Urothelium cell line (cell line): ENCODE measurements at places on chromosomes 7 and 10.
A peak's percentile ranks its signal among the peaks of the same experiment; 100 is the strongest.

GRCh38 chr7:101547022-101547915, 81.8 kb downstream of the MYL10 start:
- no peak for DNase-seq

GRCh38 chr10:132381741-132382140, 15.3 kb upstream of the PWWP2B start:
- no peak for DNase-seq

GRCh38 chr7:71144963-71145362, 13.0 kb downstream of the GALNT17 start:
- no peak for DNase-seq

DNA sequence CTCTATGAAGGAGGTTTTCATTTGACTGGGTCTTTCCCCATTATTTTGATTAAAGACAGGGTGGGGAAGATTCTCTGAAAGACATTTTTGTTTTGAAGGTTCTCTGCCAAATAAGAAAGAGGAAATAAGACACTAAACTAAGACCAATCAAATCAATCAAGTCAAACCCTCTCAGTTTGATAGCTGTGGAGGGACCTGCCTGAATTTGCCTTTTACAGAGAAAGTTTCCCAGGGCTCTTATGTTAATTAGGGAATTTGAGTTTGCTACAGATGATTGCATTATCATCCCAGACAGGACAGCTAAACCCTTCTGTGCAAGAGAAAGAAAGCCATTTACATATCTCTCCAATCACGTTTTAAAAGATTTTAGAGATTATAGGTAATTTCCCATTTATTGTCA, 80.0 kb downstream of the CSTF2T start:
- no peak for DNase-seq

DNA sequence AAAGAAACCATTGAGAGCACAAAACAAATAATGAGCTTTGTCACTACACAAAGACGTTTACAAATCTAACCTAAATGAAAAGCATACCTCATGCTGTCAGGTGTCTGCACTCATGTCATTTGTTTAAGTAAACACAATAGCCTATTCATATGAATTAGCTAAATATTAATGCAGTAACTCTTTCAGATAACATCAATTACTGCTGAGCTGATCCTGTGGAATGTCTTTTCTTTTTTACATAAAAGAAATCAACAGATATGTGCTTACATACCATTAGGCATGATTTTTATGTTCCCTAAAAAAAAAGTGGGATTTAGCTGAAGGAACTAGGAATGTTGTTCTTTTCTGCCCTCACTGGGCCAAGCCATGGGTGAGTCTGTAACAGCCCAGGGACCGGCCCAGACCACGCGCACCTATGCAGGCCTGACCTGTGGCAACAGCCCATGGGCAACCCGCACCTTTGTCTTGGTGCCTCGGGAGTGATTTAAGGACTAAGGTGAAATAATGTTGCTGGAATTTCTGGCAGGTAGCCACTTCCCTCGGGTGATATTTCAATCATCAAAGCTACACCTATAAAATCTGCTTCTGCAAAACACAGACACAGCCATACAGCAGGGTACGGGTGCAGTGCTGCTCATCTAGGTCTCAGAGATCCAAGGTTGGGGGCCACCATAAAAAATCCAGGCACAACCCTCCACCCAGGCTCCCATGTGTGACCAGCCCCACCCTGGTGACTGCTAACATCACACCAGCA, 44.6 kb downstream of the FGFR2 start:
- peak; percentile 46 for DNase-seq

GRCh38 chr10:79292891-79293746, 54.1 kb upstream of the PPIF start:
- DNase-seq, result peak; percentile 58

DNA sequence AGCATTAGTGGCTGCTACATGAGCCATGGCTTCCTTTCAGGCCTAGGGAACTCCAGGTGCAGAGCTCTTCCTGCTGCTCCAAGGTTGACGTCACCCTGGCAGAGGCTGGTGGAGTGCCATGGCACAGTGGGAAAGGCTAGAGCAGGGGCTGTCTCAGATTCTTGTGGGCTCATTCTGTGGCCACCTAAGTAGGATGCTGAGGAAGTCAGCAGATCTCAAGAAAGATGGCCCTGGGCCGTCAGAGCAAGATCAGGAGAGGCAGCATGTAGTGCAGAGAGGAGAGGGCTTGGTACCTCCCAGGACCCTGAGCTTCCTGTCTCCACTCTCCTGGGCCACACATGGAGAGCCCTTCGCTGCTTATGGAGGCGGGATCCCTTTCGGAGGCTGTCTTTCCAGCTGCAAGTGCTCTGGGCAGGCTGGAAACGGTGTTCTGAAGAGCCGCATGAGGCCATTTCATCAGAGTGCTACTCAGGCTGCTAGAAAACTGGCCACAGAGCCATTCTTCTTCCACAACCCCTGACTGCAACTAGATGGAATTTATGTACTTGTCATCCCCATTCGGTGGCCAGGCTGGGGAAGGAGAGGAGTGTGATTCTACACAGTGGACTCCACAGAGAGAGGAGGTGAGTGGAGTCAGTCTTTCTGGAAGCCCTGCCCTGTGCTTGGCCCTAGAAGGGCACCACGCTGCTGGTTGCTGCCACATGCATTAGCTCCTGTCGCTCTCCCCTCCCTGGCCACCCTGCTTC, 304.2 kb downstream of the RPS24 start:
- DNase-seq, result no peak

GRCh38 chr7:36600869-36601530, 123.3 kb downstream of the AOAH start:
- peak; percentile 67 for DNase-seq

DNA sequence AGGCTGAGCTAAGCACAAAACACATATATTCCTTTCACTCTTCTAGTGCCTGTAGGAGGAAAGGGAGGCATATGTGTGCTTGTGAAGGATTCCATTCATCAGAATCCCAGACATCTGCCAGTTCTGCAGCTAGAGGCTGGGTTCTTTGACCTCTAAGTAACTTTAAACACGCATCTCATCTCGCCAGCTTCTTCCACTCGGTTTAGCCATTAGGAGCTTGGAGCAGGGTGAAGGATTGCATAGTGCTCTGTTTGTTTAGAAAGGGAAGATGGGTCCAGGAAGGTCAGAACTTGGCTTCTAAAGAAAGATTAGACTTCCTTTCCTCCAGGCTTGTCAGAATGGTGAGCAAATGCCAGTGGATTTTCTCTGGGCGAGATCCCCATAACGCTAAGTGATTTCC, 43.6 kb downstream of the HK1 start:
- no peak for DNase-seq

DNA sequence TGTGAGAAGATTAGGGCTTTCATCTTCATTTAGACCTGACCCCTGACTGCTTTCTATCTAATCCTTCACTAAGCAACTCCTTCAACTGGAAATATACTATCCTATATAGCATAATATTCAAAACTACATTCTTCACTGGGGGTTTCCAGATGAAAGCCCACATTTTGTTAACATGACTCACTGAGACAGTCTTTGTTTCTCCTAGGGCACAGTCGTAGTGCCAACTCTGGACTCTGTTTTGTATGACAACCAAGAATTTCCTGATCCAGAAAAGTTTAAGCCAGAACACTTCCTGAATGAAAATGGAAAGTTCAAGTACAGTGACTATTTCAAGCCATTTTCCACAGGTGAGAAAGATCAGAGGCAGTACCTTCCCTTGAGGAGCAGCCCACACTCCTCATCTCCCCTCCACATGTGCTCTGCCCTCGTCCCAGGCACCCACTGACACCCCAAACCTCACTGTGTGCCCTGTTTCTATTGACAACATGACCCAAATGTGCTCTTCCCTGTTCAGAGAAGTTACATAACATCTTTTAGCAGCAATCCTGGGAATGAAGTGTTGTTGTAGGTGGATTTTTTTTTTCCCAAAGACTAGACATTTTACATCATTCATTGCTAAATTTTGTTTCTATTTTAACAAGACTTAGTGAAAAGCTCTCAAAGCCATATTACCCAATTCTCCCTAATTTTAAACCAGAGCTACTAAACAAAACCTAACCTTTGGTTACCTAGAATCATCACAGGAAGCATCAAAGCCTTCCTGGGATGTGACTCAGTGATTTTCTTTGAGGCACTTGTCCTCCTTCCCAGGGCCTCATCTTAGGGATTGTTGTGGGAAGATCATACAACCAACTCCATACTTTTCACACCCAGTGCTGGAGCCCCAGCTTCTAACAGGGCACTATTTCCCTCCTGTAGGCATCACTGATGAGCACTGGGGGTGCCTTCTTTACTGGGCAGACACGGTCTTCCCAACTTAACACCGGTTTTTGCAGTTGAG, 10.7 kb downstream of the CYP2E1 start:
- no peak for DNase-seq

DNA sequence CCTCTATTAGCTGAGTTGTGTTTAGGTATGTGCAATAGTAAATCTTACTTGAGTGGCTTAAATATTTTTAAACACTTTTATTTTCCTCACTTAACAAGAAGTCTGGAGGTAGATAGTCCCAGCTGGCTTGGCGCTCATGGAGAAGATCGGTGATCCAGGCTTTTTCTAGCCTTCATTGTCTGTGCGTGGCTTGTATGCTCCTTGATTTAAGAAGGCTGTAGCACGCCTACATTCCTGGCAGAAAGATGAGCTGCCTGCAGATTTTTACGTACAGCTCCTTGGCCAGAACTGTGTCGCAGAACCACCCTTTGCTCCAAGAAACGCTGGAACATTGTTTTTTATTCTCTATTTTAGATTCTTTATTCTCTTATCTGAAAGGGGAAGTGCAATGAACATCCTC, 284.1 kb downstream of the KIF20B start:
- DNase-seq, result no peak

- no peak for DNase-seq
Observed at GRCh38 chr10:71235808-71236207, 23.4 kb downstream of the UNC5B start.
